Bronchial epithelial cell (primary cell): ENCODE measurements at places on chromosomes 1 and 21. TPM values are rescaled to one million over a fixed set of nuclear protein-coding genes. Genes with fewer than 3 reads are reported as not detected.

CCDC181 gene
- total RNA-seq, result 0.26 TPM in 1 of 2 replicates, not detected in the other

DNA sequence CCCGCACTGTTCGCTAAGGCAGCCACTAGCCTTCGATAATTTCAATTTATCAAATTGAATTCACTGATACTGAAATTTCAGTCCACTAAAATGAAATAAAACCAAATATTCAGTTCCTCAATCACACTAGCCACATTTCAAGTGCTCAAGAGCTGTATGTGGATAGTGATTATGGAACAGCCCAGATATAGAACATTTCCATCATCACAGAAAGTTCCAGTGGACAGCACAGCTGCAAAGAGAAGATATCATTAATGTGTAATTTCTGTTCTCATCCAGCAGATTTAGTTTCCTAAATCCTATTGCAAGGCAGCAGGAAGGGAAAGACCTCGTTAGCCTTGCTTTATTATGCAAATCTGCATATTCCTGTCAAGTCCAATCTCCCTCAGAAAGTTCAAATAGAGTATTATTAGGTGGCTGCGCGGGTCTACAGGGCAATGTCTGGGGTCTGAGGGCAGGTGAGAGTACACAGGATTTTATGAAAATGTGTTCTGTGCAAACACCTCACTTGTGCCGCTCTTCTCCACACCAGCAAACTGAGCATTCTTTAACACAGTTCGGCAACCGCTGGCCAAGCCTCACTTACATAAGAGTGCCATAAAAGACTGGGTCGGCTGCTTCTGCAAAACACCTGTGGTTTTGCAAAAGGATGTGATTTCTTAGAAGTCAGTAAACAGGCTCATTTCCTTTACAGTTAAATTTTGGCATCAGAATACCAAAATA lies 22.4 kb downstream of the CAPZB start:
- no peak for DNase-seq

GRCh38 chr1:21397813-21398188 lies 42.1 kb upstream of the NBPF3 start:
- no peak for DNase-seq

DNA sequence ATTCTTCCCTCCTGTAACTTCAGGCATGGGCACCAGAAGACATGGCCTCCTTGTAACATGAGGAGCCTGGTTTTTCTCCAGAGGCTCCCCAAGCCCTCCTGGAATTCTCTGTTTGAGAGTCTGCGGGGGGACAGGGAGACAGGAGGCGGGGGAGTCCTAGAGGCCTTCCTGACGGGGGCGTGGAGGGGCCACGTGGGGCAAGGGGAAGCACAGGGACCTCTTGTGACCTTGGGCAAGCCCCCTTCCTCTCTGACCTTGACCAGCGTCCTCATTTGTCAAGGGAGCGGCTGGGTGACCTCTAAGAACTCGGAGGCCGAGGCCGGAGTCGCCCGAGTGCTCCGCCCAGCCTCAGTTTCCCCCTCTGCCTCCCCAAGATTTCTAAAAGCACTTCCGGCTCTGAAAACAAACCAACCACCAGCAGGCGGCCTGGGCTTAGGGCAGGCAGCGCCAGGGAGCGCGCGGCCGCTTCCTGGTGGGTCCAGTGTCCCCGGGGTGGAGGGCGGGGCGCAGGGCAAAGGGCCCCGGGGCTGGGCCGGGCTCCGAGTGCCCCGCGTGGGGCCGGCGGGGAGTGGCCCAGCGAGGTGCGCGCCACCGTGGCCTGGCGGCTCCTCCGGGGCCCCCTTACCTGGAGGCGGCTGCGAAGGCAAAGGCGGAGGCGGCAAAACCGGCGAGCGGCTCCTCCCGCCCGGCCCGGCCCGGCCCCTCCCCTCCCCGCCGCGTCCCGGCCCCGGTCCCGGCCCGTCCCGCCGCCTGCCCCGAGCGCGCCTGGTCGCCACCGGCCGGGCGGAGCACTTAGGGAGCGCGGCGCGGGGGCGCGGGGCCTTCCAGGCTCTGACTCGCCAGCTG lies at the start of gene TMCO4:
TSS of gene TMCO4 (minus strand) at position 687 of the 846 bp plus-strand sequence. CDS start 19,158 bp downstream, outside the sequence.
- DNase-seq, result peak; percentile 14

RNU1-4 gene
- total RNA-seq, result 2,323 and 5,262 TPM in 2 replicates

S1PR1 gene
- total RNA-seq, result under 0.01 and 0.26 TPM in 2 replicates

DNA sequence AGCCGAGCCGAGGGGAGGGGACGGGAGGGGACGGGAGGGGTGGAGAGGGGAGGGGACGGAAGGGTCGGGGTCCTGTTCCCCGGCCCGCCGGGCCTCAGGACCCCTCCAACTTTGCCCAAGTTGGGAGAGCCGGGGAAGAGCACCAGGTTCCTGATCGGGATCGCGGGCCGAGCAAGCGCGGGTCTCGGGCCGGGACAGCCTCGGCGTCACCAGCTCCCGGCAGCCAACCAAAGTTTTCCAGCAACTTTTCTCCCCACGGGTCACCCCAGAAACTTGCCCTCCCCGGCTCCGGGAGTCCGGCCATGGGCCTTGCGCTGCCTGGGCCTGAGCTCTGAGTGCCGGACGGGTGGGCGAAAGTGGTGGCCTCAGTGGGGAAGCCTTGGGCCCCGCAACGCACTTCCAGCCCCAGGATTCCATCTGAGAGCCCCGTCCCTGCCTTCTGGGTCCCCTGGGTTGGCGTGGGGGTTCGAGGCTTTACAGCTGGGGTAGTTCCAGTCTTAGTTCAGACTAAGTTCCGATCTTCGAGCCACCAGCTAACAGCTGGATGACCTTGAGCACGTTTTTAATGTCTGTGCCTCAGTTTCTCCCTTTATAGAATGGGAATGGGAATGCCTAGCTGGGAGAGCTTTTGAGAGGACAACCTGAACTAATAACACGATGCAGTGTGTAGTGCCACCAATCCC lies 458 bp downstream of the ZC3H12A start:
- no peak for DNase-seq

DNA sequence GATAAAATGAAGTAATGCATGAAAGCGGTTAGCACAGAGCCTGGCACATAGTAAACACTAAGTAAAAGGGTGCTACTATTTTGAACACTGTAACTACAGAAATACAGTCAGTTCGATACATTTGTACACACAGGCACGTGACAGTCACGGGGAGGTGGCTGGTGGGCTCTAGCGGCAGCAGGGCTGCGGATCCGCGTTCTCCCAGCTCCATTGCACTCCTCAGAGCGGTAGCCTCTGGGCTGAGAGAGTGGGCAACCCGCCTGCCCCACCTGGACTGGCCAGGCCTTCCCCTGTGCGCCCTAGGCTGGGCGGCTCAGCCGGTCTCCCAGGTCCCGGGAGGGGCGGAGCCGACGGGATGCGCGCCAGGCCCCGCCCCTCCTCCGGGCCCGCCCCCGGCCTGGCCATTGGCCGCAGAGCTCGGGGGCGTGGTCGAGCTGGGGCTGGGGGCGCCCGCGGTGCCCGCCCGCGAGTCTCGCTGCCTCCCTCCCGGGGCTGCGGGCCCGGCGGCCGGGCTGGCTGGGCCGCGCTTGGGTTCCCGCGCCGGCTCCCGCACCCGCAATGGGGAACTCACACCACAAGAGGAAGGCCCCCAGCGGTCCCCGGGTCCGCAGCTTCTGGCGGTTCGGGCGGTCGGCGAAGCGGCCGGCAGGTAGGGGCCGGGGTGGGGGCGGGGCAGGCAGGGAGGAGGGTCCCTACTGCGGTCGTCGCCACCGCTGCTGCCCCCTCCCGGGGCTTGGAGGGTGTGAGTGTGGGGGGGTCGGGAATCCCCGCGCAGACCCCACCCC lies 51.2 kb upstream of the SYNC start:
- DNase-seq, result peak; percentile 59

KCNQ4 gene
- total RNA-seq, result under 0.01 TPM in 2 replicates

DNA sequence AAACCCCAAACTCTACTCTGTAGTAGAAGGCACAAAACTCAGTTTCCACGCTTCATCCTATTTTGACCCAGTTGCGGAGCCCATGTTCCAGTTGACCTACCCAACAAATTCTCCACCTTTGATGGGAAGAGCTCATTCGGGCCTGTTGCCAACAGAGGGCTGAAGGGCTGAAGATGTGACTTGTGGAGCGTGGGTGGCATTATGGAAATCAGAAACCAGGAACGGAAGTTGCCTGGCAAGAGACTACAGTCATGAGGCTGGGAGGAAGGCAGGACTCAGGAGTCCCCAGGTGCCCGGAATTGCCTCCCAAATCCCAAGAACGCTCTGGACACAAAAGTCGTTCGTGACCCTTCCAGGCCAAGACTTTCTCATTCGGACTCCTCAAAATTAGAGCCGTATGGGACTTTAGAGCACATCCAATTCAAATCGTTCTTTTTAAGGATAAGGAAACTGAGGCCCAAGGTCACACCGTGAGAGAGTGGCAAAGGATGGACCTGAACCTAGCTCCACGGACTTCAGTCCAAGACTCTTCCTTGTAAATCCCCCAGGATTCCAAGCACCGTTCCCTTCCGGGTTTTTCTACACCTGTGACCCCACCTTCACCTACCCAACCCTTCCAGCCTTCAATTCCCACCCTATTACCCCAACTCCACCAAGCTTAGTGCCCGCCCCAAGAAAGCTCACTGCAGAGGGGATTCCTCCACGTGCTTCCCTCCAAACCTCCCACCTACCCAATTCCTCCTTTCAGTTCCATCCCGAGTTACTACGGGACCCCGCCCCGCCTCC lies 739 bp downstream of the SMG5 start:
- peak; percentile 61 for DNase-seq

GRCh38 chr21:33854604-33855003 lies 61.0 kb downstream of the ATP5PO start:
- DNase-seq, result peak; percentile 78

DNA sequence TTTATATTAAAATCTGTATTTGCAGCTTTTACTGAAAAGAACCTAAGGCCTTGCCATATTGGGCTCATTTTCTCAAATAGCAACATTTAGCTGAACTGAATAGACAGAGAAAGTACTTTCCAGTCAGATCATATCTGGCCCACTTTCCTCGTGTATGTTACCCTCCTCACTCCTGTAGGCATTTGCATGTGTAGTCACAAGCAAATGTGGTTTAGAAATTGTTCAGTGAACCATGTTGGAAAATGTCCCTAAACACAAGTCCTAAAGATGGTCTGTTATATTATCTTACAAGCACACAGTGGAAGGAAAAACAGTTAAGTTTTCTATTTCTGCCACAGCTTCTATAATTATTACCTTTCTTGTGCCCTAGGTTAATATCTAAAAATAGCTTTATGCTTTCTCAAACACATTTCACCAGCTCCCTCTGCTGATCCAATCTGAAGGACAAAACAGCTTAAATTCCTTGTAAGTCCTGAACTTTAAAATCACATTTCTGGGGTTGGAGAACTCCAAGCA lies 606 bp upstream of the FMO4 start:
- no peak for DNase-seq

S100A7 gene
- total RNA-seq, result 0.38 TPM in 1 of 2 replicates, not detected in the other

- no peak for DNase-seq
Measured at GRCh38 chr1:23899070-23899469, 14.1 kb downstream of the CNR2 start.

DNA sequence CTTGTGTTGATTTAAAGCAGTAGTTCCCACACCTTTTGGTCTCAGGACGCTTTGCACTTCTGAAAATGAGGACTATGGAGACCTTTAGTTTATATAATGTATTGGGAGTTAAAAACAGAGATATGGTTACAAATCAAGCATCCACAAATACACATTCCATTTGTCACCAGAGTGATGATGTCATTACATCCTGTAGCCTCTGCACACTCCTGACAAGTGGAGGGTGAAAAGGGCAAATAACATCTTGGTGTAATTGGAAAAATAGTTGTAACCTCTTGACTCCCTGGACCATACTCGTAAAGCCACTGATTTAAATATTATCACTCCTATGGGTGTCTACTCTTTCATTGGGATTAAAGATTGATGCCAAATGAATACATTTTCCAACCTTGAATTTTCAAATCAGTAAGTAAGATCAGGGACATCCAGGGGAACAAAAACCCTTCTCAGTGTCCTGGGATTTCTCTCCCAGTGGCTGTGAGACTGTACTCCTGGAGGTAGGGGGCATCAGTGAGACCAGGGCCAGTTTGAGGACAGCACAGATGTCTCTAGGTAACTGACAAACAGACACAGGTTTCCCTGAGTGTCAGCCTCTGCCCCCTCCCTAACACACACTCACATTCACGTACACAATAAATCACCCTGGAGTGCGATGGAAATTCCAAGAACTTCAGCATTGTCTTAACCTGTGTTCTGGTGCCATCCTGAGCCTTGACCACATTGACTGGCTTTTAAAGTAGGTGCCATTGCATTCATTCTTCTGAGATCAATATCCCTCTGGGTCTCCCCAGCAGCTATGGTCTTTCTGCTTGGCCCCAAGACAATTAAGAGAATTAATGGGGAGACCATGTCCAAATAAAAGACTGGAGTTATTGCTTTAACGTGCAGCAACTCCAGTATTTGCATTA lies 63.0 kb downstream of the NR5A2 start:
- DNase-seq, result no peak

SLC6A9 gene
- 13.4 and 21.9 TPM in 2 replicates for total RNA-seq

RGS1 gene
- total RNA-seq, result not detected in 2 replicates

DNA sequence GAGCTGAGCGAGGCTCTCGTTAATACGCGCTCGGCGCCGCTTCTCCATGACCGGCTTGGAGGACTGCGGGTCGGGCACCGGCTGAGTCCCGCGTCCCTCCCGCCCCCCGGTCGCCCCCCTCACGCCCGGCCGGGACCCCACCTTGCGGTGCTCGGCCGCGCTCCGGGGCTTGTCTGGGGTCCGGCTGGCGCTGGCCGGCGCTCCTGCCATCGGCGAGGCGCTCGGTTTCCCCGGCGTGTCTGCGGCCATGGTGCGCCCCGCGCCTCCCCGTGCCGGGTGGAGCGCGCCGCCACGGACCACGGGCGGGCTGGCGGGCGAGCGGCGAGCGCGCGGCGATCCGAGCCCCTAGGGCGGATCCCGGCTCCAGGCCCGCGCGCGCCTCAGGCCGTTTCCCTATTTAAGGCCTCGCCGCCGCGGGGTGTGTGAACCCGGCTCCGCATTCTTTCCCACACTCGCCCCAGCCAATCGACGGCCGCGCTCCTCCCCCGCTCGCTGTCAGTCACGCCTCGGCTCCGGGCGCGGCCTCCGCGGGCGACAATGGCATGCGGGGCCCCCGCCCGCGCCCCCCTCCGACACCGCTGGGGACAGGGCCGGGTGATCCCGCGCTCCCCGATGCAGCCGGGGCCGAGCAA lies at the start of gene HES4:
TSS of gene HES4 (minus strand) at position 373 of the 632 bp plus-strand sequence. CDS start at position 249, 124 bp downstream.
- peak; percentile 71 for DNase-seq

GRCh38 chr1:81237473-81238089 lies 563.2 kb upstream of the ADGRL2 start:
- DNase-seq, result peak; percentile 37

DNA sequence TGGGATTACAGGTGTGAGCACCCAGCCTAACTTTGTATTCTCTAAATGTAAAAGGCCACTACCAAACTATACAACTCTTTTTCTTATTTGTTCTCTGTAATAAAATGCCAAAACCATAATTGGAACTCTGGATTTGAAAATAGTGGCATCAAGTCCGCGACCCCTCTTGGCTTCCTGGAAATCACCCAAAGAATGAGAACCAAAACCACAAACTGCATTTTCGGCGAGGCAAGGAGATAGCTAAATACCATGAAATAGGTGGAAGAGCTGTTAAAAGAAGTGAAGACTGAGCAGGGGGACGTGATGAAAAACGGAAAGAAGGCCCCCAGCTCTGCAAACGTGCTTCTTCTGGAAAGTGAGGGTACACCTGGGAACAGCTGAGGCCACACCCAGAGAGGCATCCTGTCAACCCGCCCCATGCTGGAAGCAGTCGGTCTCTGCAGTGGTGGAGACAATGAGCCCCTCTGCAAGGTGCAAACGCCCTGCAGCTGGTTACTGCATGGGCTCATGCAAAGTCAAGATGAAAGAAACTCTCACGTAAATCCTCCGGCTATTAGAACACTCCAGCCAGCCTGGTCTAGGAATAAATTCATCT lies 22.5 kb downstream of the VPS26C start:
- no peak for DNase-seq

GRCh38 chr1:201648907-201649721 lies 110.2 kb downstream of the NAV1 start:
- no peak for DNase-seq
